ENCODE measurements at places on chromosomes 3 and 15. TPM values are rescaled to one million over a fixed set of nuclear protein-coding genes. Genes with fewer than 3 reads are reported as not detected.

Gene RAMAC
- 22.1 TPM for total RNA-seq

Gene PKM
- total RNA-seq = 376 TPM

Gene THPO
- not detected for total RNA-seq

Gene DNASE1L3
- 5.7 TPM for total RNA-seq

DNA sequence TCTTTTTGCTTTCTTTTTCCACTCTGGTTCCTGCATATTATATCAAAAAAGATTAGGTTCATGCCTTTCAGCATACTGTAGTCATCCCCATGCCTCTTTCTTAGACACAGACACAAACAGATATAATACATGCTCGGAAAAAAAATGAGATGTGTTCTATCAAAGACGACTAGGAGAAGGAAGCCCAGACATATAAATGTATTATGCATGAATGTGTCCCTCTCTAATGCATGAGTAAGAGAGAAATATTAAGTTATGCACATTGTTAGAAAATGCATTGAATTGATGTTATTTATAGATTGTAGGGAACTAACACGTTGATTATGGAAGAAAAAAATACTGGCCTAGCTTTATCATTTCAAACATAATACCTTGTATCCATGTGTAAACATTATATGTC, 252.4 kb upstream of the BCHE start:
- H3K36me3 ChIP-seq = no peaks in the 10 kb centered on the region
- no peak overlapping the region for H3K4me3 ChIP-seq
- no peaks in the 10 kb centered on the region for H3K27me3 ChIP-seq
- no peaks in the 10 kb centered on the region for H3K4me1 ChIP-seq

- H3K27ac ChIP-seq = no peak overlapping the region
- no peaks in the 10 kb centered on the region for H3K27me3 ChIP-seq
- no peaks in the 10 kb centered on the region for H3K36me3 ChIP-seq
- no peaks in the 10 kb centered on the region for H3K4me1 ChIP-seq
- DNase-seq = no peak
Observed at GRCh38 chr15:95901271-95901670, 429.2 kb upstream of the NR2F2 start.

DNA sequence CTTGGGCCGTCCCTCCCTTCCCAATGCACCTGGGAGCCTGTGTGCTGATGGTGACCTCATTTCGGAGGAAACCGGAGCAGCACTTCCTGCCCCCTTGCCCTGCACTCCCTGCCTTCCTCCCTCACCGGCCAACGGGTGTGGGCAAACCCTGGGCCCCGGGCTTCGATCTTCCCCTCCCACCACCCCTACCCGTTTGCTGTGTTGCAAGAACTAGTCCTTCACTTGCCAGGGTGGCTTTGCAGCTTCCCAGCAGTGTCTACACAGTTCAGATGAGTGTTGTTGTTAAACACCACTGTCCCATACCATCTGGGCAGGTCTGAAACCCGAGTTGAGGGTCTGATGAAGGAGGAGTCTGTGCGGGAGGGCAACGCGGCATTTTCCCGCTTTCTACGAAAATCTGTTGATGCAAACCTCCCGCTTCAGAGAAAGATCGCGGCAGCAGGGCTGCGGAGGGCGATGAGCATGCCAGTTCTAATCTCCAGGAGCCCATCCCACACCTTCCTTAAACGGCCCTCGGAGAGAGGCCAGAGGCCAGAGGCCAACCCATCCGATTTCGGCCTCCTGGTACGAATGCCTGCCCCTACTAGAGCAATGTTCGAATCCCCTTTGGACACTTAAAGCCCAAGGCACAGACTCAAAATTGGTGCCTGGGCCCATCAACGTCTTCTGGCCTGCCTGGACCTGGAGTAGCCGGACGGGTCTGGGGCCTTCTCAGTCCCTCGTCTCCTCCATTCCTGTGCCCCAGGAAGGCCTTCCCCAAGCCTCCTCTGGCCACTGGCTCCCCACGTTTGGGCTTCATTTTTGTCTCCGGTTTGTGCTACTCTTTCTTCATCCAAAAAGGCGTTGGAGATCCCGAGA, 35.7 kb upstream of the POLG start:
- no peak overlapping the region for H3K4me3 ChIP-seq
- H3K27ac ChIP-seq = no peak overlapping the region
- no peak for DNase-seq

GRCh38 chr15:91385311-91385710, 285.3 kb downstream of the SV2B start:
- no peaks in the 10 kb centered on the region for H3K36me3 ChIP-seq
- H3K4me3 ChIP-seq = no peak overlapping the region
- no peak overlapping the region for H3K27ac ChIP-seq

GRCh38 chr3:192887701-192888100, 30.0 kb downstream of the MB21D2 start:
- H3K27me3 ChIP-seq = no peaks in the 10 kb centered on the region
- no peaks in the 10 kb centered on the region for H3K36me3 ChIP-seq
- DNase-seq = no peak
- H3K4me1 ChIP-seq = peaks cover 6% of the 10 kb centered on the region
- no peak overlapping the region for H3K4me3 ChIP-seq

DNA sequence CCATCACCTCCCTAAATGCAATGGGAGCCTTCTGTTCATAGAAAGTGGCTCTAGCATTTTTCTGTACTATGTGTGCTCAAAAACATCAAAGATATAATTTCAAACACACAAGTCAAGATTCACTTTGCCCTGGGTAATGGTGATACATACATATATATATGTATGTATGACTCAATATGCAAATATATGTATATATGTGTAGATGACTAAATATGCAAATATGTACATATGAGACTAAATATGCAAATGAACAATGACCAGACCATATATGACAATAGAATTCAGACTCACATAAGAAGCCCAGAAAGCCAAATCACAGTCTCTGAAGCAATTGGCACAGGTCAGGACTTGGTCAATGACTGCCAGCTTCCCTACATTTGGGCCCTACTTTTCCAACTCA, 36.9 kb upstream of the SNRK start:
- no peaks in the 10 kb centered on the region for H3K4me1 ChIP-seq
- DNase-seq = no peak
- no peak overlapping the region for H3K27ac ChIP-seq
- no peak overlapping the region for H3K4me3 ChIP-seq
- no peaks in the 10 kb centered on the region for H3K27me3 ChIP-seq
- H3K36me3 ChIP-seq = no peaks in the 10 kb centered on the region

- no peak for DNase-seq
- H3K4me1 ChIP-seq = no peaks in the 10 kb centered on the region
- H3K36me3 ChIP-seq = no peaks in the 10 kb centered on the region
- no peak overlapping the region for H3K27ac ChIP-seq
- no peak overlapping the region for H3K4me3 ChIP-seq
- no peaks in the 10 kb centered on the region for H3K27me3 ChIP-seq
Observed at GRCh38 chr3:59809016-59809415, 759.2 kb upstream of the CFAP20DC start.

DNA sequence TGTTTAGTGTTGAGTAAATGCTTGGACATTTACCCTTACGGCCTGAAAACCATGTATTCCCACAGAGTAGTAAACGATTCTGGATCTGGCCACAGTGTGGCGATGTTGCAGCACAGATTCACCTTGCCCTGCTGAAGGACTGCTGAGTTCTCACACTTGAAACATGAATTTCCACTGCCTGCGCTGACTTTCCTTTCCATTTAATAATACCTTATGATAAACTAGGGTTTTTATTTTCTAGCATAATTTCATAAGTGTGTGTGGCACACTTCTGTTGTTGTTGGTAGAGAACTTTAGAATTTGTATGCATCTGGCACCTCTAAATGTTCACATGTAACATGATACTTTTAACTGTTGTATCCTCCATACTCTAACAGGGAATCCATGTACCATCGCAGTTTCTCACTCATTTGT, 53.9 kb downstream of the C3orf38 start:
- H3K27me3 ChIP-seq = no peaks in the 10 kb centered on the region
- no peaks in the 10 kb centered on the region for H3K4me1 ChIP-seq
- no peaks in the 10 kb centered on the region for H3K36me3 ChIP-seq
- DNase-seq = peak; percentile 80

DNA sequence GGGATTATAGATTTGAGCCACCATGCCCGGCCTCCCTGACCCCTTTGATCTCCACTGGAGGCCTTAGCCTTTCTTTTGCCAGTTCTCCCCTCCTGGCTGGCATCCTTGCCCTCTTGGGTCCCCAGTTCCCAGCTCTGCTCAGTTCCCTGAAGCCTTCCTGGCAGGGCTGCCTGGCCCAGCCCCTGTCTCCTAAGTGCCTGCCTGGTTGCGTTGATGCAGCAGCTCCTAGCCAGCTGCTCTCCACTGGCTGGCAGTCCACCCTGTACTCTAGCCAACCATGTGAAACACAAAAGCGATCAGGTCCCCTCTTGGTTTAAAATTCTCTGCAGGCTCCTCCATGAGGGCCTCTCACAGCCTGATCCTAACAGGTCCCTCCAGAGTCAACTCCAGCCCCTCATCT, 184.7 kb downstream of the RAB11A start:
- no peak for DNase-seq
- H3K27me3 ChIP-seq = no peaks in the 10 kb centered on the region
- no peaks in the 10 kb centered on the region for H3K4me1 ChIP-seq
- H3K27ac ChIP-seq = no peak overlapping the region
- no peak overlapping the region for H3K4me3 ChIP-seq

DNA sequence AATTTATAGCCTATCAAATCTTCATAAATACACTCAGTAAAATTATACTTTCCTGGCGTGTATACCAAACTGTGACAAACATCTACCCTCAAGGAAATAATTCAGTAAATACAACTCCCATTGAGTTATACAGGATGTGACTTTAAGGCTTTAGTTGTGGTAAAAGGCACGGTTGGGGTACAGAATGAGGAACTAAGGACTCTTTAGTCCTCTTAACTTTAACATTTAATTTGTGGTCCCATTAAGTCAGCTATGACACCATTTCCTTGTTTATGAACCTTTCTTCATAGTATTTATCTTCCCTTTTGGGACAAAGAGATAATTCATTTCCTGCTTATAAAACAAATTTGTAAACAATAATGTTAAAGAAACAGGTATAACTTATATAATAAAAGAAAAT, 30.2 kb downstream of the IFT80 start:
- no peak for DNase-seq
- H3K27me3 ChIP-seq = no peaks in the 10 kb centered on the region
- no peak overlapping the region for H3K4me3 ChIP-seq
- peaks cover under 1% of the 10 kb centered on the region for H3K36me3 ChIP-seq

GRCh38 chr3:126117212-126117611, 33.3 kb upstream of the SLC41A3 start:
- no peak overlapping the region for H3K4me3 ChIP-seq
- no peaks in the 10 kb centered on the region for H3K36me3 ChIP-seq
- no peak overlapping the region for H3K27ac ChIP-seq

GRCh38 chr3:5053021-5053831, 68.9 kb upstream of the ARL8B start:
- no peak overlapping the region for H3K4me3 ChIP-seq
- H3K27me3 ChIP-seq = no peaks in the 10 kb centered on the region
- H3K27ac ChIP-seq = no peak overlapping the region
- DNase-seq = no peak

DNA sequence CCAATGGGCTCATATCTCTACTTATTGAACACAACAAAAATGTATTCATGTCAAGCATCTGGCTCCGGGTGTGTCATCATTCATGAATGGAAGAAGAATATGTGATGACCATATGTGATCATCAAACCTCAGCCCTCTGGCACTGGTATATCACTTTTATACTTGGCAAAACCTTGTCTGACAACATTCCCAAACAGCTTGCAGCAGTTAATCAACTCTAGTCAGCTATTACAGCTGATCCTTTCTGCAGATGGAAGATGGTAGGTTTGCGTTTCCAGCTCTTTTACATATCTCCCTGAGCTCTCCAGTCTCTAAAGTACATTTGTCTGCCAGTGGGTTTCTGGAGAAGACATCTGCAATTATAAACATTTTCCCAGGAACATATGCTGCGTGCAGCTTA, 6.6 kb downstream of the PLSCR5 start:
- no peak overlapping the region for H3K27ac ChIP-seq
- H3K4me1 ChIP-seq = no peaks in the 10 kb centered on the region
- DNase-seq = no peak
- H3K4me3 ChIP-seq = no peak overlapping the region

- no peaks in the 10 kb centered on the region for H3K27me3 ChIP-seq
- no peaks in the 10 kb centered on the region for H3K4me1 ChIP-seq
- H3K36me3 ChIP-seq = no peaks in the 10 kb centered on the region
- DNase-seq = no peak
- no peak overlapping the region for H3K27ac ChIP-seq
Observed at GRCh38 chr3:98692787-98693473, 70.2 kb upstream of the ST3GAL6 start.

- H3K36me3 ChIP-seq = peaks cover 36% of the 10 kb centered on the region
- peaks cover 50% of the 10 kb centered on the region for H3K4me1 ChIP-seq
- no peak overlapping the region for H3K27ac ChIP-seq
- H3K27me3 ChIP-seq = no peaks in the 10 kb centered on the region
- no peak overlapping the region for H3K4me3 ChIP-seq
Observed at GRCh38 chr3:157156837-157157635, 2.9 kb downstream of the CCNL1 start.

DNA sequence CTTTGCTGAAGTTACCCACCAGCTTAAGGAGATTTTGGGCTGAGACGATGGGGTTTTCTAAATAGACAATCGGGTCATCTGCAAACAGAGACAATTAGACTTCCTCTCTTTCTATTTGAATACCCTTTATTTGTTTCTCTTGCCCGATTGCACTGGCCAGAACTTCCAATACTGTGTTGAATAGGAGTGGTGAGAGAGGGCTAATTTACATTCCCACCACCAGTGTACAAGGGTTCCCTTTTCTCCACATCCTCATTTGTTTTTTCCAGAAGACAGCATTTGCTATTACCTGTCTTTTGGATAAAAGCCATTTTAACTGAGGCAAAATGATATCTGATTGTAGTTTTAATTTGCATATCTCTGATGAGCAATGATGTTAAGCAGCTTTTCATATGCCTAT, 329.9 kb upstream of the TPRG1 start:
- no peaks in the 10 kb centered on the region for H3K4me1 ChIP-seq
- no peaks in the 10 kb centered on the region for H3K27me3 ChIP-seq
- H3K27ac ChIP-seq = no peak overlapping the region
- DNase-seq = no peak
- H3K4me3 ChIP-seq = no peak overlapping the region
- H3K36me3 ChIP-seq = no peaks in the 10 kb centered on the region

DNA sequence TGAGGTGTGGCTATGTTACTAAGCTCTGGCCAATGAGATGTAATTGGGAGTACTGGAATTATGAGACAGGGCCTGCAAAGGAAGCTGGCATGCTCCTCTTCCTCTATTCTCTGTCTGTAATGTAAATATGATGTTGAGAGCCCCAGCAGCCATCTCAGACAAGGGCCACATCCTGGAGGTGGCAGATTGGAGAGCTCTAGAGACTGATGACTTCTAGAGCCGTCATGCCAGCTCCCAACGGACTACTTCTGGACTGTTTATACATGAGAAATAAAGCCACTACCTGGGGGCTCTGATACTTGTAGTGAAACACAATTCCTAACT, 19.7 kb downstream of the PLD1 start:
- H3K27ac ChIP-seq = no peak overlapping the region
- H3K36me3 ChIP-seq = no peaks in the 10 kb centered on the region
- no peaks in the 10 kb centered on the region for H3K27me3 ChIP-seq

- peak overlapping the region; percentile 5 for H3K27ac ChIP-seq
- H3K4me1 ChIP-seq = peaks cover 43% of the 10 kb centered on the region
- no peaks in the 10 kb centered on the region for H3K36me3 ChIP-seq
Observed at GRCh38 chr3:111577798-111578685, 17.1 kb downstream of the ZBED2 start.

Data from thyroid gland (tissue), 4 donors.